ENCODE measurements at places on chromosomes 6 and 20.

- DNase-seq: no peak
Measured at GRCh38 chr6:142429195-142429594, 127.4 kb downstream of the ADGRG6 start.

GRCh38 chr6:52731719-52732118, 31.6 kb downstream of the GSTA2 start:
- no peak for DNase-seq

DNA sequence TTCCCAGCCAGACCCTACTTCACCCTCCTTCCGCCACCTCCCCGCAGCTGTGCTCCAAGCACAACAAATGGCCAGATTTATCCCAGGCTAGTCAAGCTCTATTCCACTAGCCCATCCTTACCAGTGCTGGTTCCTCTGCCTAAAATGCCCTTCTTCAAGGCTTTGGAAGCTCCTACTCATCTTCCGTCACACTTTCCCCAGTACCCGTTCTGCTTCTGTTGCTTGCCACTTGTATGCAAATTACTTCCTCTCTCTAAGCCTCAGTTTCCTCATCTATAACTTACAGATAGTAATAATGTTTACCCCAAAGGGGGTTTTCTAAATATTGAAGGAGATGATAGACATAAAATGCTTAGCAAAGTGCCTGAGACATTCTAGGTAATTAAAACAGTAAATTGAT, 193.1 kb downstream of the MAFB start:
- no peak for DNase-seq

DNA sequence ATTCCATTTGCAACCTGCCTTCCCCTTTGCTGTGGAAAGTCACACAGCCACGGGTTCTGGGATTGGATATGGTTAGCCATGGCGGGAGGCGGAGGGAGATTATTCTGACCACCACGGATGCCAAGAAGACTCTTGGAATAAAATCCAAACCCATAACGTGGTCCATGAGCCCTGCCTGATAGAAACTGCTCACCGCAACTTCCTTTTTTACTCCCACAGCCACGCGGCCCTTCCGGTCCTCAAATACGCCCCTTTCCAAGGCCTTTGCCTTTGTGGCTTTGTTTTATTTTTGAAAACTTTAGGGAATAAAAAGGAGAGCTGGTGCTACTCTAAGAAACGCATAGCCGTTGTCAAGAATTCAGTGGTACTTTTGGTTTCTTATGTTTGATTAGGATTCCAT, 602.5 kb upstream of the CDH4 start:
- DNase-seq: no peak

DNA sequence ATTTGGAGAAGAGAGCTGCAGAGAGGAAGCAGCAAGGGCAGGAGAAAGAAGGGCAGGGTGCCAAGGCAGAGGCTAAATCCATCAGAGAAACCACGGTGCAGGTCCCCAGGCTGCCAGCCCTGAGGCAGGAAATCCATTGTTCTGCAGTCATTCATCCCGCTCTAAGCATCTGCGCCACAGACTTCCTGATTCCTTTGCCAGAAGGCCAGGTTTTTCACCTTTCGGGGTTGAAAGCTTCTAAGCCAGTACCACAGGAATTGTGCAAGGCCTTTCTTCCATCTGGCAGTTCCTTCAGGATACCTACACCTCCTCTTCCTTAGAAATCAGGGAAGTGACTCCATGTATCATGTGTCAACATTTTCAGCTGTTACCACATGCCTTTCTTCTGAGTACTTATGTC, 45.6 kb downstream of the ADGRF5 start:
- peak; percentile 94 for DNase-seq

DNA sequence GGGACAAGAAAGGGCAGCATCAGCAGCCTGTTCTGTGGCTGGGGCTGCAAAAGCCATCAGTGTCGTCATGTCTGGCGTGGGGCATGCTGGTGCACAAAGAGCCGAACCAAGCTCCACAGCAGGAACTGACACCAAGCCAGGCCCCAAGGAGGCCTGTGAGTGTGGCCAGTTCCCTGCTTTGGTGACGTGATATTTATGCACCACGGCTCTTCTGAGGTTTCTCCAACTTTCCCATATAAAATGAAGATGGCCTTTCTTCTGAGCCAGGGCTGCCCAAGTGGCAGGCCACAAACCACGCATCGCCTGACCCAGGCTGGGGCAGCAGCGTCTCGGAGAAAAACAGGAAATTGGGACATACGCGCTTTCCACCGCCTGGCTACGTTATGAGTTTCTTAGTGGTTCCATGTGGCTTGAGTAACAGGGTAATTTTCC, 109.9 kb downstream of the RIN2 start:
- DNase-seq: no peak

DNA sequence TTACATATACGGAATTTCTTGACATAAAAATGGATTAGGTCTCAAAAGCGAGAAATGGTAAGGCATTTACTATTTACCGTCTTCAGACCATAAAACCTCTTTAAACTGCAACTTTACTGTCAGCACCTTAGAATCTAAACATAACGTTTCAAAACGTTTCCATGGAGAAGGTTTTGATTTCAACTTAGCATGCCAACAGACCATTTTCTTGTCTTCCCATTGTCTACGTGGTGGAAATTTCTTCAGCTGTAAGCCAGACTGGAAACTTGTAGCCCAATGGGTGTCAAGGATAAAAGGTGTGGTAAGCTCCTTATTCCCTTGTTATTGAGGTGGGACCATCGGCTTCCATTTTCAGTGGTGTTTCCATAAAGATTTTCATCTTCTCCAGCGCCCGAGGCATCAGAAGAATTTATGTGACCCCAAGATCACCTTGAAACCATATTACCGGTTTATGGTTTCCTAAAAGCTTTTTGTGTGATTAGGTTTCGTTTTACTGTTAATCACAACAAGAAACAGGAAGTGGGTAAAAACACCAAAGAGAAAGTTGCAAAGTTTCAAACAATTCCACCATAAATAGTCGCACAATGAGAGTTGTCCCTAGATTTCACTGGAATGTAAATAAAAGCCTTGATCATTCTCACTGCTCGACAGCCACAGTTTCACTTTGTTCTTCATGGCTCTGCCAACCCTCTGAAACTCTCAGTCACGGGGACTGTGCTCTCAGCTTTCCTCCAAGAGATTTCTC, 63.0 kb upstream of the CD2AP start:
- DNase-seq: no peak

GRCh38 chr6:138590796-138591709, 91.8 kb upstream of the NHSL1 start:
- DNase-seq: peak; percentile 75

DNA sequence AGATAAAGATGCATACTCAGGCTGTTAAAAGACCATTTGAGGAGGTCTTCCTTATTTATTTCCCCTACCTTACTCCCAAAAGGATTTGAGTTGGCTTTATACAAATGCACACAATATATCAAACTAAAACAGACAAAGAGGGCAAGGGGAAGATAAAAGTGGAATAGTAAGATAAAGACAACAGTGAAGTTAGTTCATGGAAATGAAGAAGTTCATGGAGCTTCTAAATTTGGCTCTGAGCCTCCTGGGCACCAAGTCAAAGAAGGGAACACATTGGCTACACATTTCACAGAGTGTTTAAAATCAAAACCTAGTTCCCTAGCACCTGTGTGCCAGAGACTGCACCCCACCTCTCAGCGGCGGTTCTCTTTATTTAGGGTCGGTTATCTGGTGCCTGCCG, 25.8 kb upstream of the ARMC2 start:
- no peak for DNase-seq

DNA sequence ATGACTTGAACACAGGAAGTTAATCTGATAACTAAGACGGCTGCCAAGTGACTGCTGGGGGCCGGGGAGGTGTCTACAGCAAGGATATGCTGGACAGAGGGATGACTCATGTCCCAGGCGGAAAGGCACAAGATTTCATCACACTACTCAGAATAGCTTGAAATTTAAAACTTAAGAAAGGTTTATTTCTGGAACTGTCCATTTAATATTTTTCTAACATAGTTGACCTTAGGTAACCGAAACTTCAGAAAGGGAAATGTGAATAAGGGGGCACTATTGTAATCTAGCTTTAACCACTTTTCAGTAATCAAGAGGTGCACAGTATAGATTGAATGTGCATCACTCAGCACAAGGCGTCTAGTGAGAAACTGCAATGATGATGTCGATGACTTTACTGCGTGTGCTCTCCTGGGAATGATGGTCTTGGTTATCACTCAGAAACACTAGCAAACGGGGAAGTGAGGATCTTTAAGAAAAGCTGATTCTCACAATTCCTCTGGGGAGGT, 171.5 kb downstream of the QKI start:
- DNase-seq: peak; percentile 54
